ENCODE measurements at places on chromosomes 5 and 9. TPM values are rescaled to one million over a fixed set of nuclear protein-coding genes. Genes with fewer than 3 reads are reported as not detected.

DNA sequence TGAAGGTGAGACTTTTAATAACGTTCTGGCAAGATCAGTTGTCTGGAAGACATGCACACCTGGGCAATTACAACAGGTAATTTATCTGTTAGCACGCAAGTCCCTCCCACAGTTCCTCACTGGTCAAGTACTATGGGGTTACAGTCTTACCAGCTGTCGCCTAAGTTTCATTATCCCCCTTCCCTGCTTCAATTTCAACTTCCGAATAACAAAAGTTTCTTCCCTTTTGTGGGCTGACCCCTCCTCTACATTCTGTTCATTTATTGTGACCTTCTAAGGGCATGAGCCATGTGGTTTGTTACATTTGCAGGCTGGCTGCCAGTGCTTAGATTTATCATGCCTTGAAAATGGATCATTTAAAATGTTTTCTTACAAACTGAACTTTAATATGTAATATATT, 16.5 kb downstream of the GAPT start:
- H3K4me3 ChIP-seq: no peak overlapping the region
- no peak for DNase-seq
- H3K36me3 ChIP-seq: no peaks in the 10 kb centered on the region
- H3K27me3 ChIP-seq: peaks cover 13% of the 10 kb centered on the region

- H3K36me3 ChIP-seq: no peaks in the 10 kb centered on the region
- H3K27me3 ChIP-seq: no peaks in the 10 kb centered on the region
Measured at GRCh38 chr5:75235711-75236110, 967 bp downstream of the ANKRD31 start.

The AFF4 gene
- 32.3 TPM for total RNA-seq

DNA sequence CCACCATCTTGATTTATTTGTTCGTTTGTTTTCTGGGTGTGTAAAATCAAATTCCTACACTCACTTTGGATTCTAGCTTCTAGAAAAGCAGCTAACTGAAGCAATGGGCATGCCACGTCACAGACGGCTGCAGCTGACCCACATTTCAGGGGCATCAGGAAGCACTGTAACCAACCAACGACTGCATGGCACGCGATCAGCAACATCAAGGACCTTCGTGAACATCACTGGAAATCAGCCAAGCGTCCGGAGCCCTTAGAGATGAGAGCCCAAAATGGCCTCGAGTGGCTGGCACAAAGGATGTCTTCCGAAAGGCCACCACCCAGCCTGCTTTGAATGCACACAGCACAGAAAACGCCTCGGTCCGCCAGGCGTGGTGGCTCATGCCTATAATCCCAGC, 191.1 kb downstream of the OLFM1 start:
- H3K36me3 ChIP-seq: no peaks in the 10 kb centered on the region
- DNase-seq: no peak
- no peaks in the 10 kb centered on the region for H3K4me1 ChIP-seq
- no peaks in the 10 kb centered on the region for H3K27me3 ChIP-seq

DNA sequence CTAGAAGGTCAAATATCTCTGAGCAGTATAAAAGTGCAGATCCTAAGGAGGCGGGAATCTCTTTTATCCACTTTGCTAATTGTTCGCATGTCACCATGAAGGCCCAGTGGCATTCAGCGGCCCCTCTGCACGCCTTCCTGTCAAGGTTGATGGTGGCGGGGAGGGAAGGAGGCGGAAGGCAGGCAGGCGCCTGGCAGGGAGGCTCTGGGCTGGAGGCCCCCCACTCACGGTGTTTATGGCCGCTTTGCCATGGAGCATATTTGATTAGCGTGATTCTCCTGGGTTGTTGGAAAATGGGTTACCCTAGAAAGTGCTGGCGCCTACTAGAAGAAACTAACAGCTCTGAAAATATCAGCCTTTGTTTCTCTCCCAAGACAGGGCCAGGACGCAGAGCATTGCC, 209.6 kb downstream of the FSTL4 start:
- no peaks in the 10 kb centered on the region for H3K36me3 ChIP-seq
- DNase-seq: peak; percentile 33
- peaks cover 15% of the 10 kb centered on the region for H3K4me1 ChIP-seq
- H3K27ac ChIP-seq: no peak overlapping the region
- no peaks in the 10 kb centered on the region for H3K27me3 ChIP-seq

DNA sequence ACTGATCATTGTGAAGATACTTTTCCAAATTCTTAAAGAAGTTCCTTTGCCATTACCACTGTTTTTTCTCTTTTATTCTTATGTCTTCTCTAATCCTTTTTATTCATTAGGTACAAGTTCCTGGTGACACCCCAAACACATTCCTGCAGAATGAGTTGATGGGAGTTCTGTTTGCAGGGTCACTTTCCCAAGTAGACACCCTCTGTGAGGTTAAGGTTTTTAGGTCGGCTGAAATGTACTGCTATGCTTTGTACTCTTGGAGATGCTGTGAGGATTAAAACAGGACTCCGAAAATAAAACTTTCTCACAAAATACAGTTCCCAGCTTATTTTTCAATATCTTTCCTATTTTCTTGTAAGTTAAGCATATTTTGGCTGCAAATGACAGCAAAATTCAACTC, 143.3 kb upstream of the TLE4 start:
- H3K27me3 ChIP-seq: no peaks in the 10 kb centered on the region
- no peak overlapping the region for H3K27ac ChIP-seq
- H3K4me1 ChIP-seq: no peaks in the 10 kb centered on the region
- no peaks in the 10 kb centered on the region for H3K36me3 ChIP-seq
- DNase-seq: no peak

- no peak for DNase-seq
- no peaks in the 10 kb centered on the region for H3K4me1 ChIP-seq
- no peaks in the 10 kb centered on the region for H3K27me3 ChIP-seq
- H3K36me3 ChIP-seq: no peaks in the 10 kb centered on the region
- H3K4me3 ChIP-seq: no peak overlapping the region
Measured at GRCh38 chr9:108101410-108101809, 611.8 kb upstream of the KLF4 start.

The SMIM33 gene
- 0.37 TPM for total RNA-seq

GRCh38 chr9:127166651-127167524, 44.5 kb upstream of the ANGPTL2 start:
- H3K27ac ChIP-seq: no peak overlapping the region
- DNase-seq: no peak
- H3K36me3 ChIP-seq: no peaks in the 10 kb centered on the region
- H3K27me3 ChIP-seq: peaks cover 2% of the 10 kb centered on the region
- H3K4me1 ChIP-seq: peaks cover 22% of the 10 kb centered on the region
- H3K4me3 ChIP-seq: no peak overlapping the region

- H3K4me3 ChIP-seq: no peak overlapping the region
- H3K36me3 ChIP-seq: no peaks in the 10 kb centered on the region
- no peak overlapping the region for H3K27ac ChIP-seq
- DNase-seq: no peak
- peaks cover 6% of the 10 kb centered on the region for H3K27me3 ChIP-seq
Measured at GRCh38 chr5:68647743-68648142, 432.2 kb downstream of the PIK3R1 start.

The LCN2 gene
- total RNA-seq: not detected

The NR2F1 gene
- total RNA-seq: not detected

GRCh38 chr9:131773911-131774379, 34.1 kb upstream of the RAPGEF1 start:
- H3K27ac ChIP-seq: no peak overlapping the region
- peak; percentile 83 for DNase-seq
- no peak overlapping the region for H3K4me3 ChIP-seq
- H3K4me1 ChIP-seq: no peaks in the 10 kb centered on the region

The PTPRD gene
- total RNA-seq: not detected

DNA sequence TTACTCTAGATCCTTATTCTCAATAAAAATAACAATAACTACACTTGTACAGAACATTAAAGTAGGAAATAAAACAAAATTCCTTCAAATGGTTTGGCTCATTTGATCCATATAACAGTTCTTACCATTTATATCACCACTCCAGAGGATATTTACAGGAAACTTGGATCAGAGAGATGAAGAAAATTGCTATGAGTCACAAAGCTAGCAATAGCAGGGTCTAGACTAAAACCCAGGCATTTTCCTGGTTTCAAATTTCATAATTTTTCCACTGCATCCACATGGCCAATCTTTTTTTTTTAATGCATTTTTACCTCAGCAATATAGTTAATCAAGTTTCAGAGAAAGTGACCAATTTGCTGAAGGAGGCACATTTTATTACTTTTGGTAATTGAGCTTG, 299.2 kb downstream of the ELAVL2 start:
- H3K27ac ChIP-seq: no peak overlapping the region
- no peaks in the 10 kb centered on the region for H3K36me3 ChIP-seq
- no peak overlapping the region for H3K4me3 ChIP-seq
- H3K27me3 ChIP-seq: no peaks in the 10 kb centered on the region

DNA sequence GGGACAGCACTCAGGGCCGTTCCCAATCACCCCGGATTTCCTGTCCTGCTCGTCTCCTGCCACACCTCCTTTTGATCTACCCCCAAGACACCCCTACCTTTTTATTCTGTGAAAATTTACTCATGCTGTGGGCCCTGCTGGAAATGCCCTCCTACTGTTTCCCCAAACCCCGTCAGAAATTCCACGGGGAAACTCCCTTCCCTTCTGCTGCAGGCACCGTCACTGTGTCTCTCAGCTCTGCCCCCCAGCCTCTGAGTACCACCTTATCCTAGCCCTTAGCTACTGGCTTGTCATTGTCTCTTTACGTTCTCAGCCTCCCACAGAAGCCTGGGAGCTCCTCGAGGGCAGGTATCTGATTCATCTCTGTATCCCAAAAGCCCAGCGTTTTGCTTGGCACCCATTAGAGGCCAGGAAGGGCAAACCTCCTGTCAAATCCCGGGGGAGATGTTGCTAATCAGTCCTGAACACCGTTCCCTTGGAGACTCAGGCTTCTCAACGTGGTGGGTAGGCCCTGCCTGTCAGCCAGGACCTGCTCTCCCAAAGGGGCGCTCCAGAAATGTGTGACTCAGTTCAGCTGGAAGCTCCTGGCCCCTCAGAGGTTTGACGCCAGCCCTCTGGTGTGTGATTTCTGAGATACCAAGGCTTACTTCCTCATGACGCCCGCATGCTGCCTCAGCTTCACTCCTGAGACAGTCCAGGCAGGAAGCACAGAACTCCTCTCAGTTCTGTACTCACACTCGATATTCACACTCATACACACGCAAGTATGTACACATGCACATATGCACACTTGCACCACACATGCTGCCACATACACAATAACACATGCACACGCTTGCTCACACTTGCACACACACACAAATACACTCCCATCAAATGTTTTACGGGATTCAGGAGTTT, 50.7 kb upstream of the GRHPR start:
- H3K36me3 ChIP-seq: no peaks in the 10 kb centered on the region
- peaks cover 14% of the 10 kb centered on the region for H3K27me3 ChIP-seq
- H3K27ac ChIP-seq: no peak overlapping the region
- DNase-seq: no peak
- H3K4me1 ChIP-seq: peaks cover 3% of the 10 kb centered on the region
- no peak overlapping the region for H3K4me3 ChIP-seq

DNA sequence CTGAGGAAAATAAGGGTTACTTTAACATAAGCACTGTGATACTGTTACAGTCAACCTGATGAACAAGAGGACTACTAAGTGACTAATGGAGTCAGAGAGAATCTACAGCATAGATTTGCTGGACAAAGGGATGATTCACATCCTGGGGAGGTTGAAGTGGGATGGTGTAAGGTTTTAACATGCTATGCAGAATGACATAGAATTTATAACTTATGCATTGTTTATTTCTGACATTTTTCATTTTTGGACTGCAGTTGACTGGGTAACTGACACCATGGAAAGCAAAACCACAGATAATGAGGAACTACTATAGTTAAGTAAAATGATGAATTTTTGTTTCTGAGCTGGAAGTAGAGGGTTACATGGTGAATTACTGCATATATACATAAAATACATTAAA, 389.2 kb downstream of the MAT2B start:
- no peaks in the 10 kb centered on the region for H3K36me3 ChIP-seq
- no peaks in the 10 kb centered on the region for H3K27me3 ChIP-seq
- no peak overlapping the region for H3K4me3 ChIP-seq
- no peak for DNase-seq
- no peaks in the 10 kb centered on the region for H3K4me1 ChIP-seq

The KCNIP1 gene
- not detected for total RNA-seq

- H3K27me3 ChIP-seq: peaks cover 54% of the 10 kb centered on the region
- peaks cover 3% of the 10 kb centered on the region for H3K4me1 ChIP-seq
- H3K36me3 ChIP-seq: peaks cover 10% of the 10 kb centered on the region
- H3K4me3 ChIP-seq: peak within 1 kb of the TSS; percentile 15
- DNase-seq: peak; percentile 38
Measured at GRCh38 chr5:2751592-2752021, at the start of gene IRX2. TSS of gene IRX2 (minus strand) at chr5:2751677. CDS start at chr5:2751413, 264 bp downstream.

The LCN15 gene
- total RNA-seq: not detected

GRCh38 chr9:84975926-84976325, 306.4 kb downstream of the NTRK2 start:
- H3K4me1 ChIP-seq: no peaks in the 10 kb centered on the region
- no peak overlapping the region for H3K27ac ChIP-seq
- no peak for DNase-seq
- H3K4me3 ChIP-seq: no peak overlapping the region
- H3K27me3 ChIP-seq: peaks cover 4% of the 10 kb centered on the region

DNA sequence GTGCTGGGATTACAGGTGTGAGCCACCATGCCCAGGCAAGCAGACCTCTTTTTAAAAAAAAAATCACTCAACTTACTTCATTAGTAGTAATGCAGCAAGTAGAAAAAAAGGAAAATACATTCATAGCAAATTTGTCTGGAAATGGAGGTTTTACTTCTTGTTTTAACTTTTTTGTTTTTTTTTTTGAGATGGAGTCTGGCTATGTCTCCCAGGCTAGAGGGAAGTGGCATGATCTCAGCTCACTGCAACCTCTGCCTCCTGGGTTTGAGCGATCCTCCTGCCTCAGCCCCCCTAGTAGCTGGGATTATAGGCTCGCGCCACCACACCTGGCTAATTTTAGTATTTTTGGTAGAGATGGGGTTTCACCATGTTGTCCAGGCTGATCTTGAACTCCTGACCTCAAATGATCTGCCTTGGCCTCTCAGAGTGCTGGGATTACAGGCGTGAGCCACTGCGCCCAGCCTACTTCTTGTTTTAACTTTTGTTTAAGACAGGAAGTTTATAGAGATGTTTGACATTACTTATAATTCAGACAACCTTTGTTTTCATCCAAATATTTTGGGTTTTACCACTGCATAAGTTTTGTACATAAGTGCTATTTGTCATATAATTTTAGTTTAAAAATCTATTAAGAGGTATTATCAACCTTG, 26.5 kb downstream of the UBE2R2 start:
- H3K27me3 ChIP-seq: no peaks in the 10 kb centered on the region
- H3K4me3 ChIP-seq: no peak overlapping the region
- peaks cover 16% of the 10 kb centered on the region for H3K36me3 ChIP-seq
- H3K27ac ChIP-seq: peak overlapping the region; percentile 37
- peaks cover 22% of the 10 kb centered on the region for H3K4me1 ChIP-seq
- no peak for DNase-seq

The NUTM2F gene
- total RNA-seq: not detected

The ORM2 gene
- total RNA-seq: not detected

GRCh38 chr5:74895906-74896305, 29.7 kb upstream of the FAM169A start:
- no peak overlapping the region for H3K27ac ChIP-seq
- H3K27me3 ChIP-seq: peaks cover 9% of the 10 kb centered on the region
- H3K4me1 ChIP-seq: no peaks in the 10 kb centered on the region
- no peak overlapping the region for H3K4me3 ChIP-seq
- no peaks in the 10 kb centered on the region for H3K36me3 ChIP-seq

Data from activated CD4-positive, alpha-beta T cell treated with anti-CD3 and anti-CD28 coated beads, Interleukin-2, amount 10 ng/mL, durations not matched to agents 24 days and 14 days (primary cell).